ENCODE measurements at places on chromosomes 7 and 10.

GRCh38 chr10:129847741-129848483, 116.2 kb downstream of the EBF3 start:
- DNase-seq = no peak

- no peak for DNase-seq
These were observed 240.7 kb upstream of the MBL2 start for GRCh38 chr10:53013201-53013810.

DNA sequence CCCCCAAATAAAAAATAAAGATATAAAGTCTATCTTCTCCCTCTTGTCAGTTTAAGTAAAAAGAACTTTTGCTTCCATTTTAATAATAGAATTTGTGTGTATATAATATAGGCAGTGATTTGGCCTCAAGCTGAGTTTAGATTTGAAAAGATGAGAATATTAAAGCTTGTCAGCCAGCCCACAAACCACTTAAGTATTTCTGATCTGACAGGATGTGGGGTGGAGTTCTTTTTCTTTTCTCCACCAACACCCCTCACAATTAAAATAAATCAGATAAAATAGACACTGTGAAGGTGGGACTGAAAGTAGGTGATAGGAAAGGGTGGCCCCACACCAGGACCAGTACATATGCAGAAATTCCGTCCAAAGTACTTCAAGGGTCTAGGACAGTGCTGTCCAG, 714.1 kb downstream of the AUTS2 start:
- no peak for DNase-seq

GRCh38 chr10:102421507-102421756, 796 bp downstream of the FBXL15 start:
- no peak for DNase-seq

GRCh38 chr10:62861507-62861906, 45.3 kb upstream of the EGR2 start:
- no peak for DNase-seq

- DNase-seq = no peak
These were observed 25.5 kb downstream of the PHF14 start for GRCh38 chr7:10998996-10999757.

DNA sequence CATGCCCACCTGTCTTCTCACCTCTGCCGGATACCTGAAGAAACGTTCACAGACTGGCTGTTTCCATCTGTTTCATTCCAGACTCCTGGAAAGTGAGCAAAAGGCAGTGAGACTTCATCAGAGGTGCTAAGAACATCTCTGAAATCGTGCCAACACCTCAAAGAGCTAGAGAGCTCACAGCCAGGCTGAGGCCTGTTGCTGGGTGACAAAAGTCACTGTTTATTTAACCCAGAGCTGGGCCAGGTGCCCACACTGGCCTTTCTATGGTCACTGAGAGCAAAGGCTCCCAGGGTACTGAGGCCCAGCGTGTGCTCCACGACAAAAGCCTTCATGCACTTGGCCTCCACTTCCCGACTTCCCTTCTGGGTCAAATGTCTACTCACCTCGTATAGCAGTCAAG, 3.7 kb upstream of the NANOS1 start:
- DNase-seq = no peak

- DNase-seq = no peak
These were observed 20.5 kb upstream of the ANLN start for GRCh38 chr7:36369171-36369570.

GRCh38 chr7:110375068-110375467, 715.9 kb upstream of the LRRN3 start:
- no peak for DNase-seq

DNA sequence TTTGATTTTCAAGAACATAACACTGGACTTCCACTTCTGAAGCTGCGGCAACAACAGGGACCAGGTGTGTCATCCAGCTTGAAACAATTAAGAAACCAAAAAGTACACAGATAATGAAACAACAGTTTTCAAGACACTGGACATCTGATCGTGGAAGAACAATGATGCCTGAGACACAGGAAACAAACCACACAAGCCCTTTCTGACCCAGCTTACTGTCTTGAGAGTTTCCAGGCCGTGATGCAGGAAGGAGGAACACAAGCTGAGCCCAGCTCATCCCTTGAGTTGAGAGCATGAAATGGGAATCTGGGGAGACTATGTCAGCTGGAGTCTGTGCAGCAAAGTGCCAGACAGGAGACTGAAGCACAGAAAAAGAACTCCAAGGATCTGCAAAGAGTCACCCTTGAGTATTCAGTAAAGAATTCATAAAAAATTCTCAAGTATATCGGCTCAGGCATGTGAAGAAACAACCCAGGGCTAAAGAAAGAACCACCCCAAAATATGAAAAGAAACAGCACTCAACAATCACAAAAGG, 91.6 kb downstream of the RNF32 start:
- DNase-seq = no peak

DNA sequence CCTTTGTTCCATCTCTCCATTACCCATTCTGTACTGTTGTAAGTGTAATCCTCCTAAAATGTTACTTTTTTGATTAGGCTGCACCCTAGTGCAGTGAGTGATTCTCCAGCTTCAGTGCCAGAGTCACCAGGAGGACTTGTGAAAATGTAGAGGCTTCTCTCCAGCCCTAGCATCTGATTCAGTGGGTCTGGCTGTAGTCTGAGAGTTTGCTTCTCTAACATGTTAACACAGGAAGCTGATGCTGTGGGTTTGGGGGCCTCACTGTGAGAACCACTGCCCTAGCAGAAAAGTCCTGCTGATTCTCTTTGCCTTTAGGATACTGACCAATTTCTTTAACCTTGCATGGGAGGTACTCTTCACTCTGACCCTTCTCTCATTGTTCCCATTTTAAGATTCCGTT, 24.4 kb downstream of the CSGALNACT2 start:
- no peak for DNase-seq

DNA sequence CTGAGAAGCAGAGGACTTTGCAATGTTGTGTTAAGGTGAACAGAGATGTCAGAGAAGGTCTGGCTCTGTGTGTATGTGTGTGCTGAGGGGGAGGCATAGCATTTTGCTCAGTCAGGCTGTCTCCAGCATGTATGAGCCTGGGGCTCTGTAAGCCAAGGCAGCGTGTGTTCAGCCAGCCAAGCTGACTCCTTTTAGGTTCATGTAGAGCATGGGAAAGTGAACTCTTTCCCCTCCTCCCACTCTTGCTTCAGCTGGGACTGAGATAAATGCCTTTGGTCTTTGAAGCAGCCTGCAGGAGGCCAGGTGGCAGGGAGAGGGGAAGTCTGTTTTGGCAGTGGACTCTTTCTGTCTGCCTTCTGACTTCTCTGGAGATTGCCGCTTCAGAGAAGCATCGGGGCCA, 3.8 kb downstream of the SFXN2 start:
- DNase-seq = no peak

DNA sequence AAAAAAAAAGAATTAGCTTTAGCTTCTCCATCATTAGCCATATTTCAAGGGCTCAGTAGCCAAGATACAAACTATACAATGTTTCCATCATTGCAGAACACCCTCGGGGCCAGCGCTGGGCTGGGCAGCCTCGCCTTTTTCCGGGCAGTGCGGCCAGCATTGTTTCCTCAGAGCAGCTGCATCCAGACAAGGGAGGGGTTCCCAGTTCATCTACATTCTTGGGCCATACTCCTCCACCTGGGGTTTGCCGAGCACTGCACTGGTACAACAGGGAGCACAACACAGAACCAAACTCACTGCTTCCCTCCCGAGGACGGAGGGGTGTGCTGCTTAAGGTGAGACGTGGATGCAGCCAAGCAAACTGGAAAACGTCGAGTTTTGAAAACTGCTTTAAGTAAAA, 2.4 kb upstream of the PKD1L1 start:
- DNase-seq = no peak

DNA sequence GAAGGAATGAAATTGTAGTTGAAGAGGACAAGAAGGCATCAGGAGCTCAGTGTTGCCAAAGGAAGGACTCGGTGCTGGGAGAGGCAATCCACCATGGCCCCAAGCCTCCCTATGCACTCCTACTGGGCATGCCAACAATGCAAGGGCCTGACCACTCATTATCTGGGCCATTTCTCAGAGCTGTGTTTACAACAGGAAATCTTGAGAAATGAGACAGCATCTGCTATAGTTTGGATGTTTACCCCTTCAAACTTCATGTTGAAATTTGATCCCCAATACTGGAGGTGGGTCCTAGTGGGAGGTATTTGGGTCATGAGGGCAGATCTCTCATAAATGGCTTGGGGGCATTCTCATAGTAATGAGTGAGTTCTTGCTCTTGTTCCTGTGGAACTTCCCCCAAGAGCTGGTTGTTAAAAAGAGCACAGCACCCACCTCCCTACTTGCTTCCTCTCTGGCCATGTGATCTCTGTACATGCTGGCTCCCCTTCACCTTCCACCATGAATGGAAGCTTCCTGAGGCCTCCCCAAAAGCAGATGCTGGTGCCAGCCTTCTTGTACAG, 50.8 kb upstream of the AOAH start:
- no peak for DNase-seq

DNA sequence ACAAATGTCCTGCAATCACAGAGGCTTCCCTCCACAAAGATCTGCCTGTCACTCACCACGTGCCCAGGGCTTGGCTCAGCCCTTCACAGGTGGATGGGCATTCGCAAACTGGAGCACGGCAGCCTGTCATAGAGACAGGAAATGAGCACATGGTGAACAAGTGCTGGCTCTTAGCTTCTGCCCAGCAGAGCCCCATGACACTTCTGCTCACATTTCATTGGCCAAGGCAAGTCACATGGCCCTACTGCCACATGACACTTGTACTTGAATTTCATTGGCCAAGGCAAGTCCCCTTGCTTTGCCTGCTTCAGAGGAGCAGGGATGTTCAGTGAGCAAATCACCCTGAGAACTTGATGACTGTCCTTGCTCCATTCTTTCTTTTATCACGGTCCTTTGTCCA, 110.8 kb upstream of the PPP2R2D start:
- no peak for DNase-seq

- DNase-seq = no peak
These were observed 19.9 kb downstream of the CALD1 start for GRCh38 chr7:134799377-134799776.

GRCh38 chr7:157669768-157670351, 333.1 kb downstream of the DNAJB6 start:
- no peak for DNase-seq

- DNase-seq = no peak
These were observed 61.9 kb downstream of the CAMK2B start for GRCh38 chr7:44263326-44264082.

- DNase-seq = no peak
These were observed 28.8 kb upstream of the JCAD start for GRCh38 chr10:30088178-30088577.

- DNase-seq = no peak
These were observed 24.0 kb upstream of the NANOS1 start for GRCh38 chr10:119005362-119006043.

DNA sequence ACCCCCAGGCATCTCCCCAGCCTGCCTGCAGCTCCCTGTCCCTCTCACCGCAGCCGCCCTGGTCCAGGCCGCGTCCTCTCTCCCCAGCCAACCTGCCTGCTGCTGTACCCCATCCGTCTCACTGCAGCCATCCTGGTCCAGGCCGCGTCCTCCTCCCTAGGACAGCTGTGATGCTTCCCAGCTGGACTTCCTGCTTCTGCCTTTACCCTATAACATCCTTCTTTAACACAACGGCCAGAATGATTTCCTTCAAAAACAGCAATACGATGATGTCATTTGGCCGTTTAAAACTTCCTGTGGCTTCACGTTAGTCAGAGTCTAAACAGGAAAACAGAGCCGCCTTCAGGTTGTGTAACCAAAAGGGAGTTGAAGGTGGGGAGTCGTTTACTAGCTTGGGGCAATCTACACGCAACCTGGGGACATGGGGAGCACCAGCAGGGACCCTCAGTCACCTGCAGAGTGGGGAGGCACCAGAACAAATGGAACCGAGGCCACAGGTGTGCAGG, 32.2 kb upstream of the ZFAND2A start:
- DNase-seq = no peak

- no peak for DNase-seq
These were observed 79.6 kb downstream of the TNS3 start for GRCh38 chr7:47502240-47502877.

DNA sequence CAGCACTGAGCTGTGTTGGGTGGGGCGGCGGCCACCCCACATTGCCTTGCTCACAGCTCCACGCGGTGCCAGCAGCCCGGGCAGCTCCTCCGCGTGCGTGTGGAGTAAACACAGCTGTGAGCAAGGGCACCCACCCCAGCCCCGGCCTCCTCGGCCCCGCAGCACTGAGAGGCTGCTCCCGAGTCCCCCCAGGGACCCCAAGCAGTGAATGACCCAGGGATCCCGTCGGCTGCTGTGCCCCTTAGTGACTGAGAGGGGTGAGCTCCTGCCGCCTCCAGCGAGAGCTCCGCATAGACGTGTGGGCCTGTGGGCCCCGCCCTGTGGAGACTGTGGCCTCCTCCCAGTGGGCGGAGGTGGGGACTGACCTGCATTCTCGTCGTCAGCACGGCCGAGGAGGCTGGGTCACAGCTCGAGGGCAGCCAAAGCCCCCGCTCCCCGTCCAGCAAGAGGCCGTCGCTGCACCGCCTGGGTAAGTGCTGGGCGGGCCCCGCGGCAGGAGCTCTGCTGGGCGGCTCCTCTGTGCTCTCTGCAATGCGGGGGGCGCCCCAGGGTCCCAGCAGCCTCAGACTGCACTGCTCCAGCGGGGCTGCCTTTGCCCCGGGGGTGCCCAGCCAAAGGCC, 29.9 kb upstream of the UTF1 start:
- no peak for DNase-seq

GRCh38 chr7:107255602-107256001, 86.8 kb downstream of the HBP1 start:
- no peak for DNase-seq

DNA sequence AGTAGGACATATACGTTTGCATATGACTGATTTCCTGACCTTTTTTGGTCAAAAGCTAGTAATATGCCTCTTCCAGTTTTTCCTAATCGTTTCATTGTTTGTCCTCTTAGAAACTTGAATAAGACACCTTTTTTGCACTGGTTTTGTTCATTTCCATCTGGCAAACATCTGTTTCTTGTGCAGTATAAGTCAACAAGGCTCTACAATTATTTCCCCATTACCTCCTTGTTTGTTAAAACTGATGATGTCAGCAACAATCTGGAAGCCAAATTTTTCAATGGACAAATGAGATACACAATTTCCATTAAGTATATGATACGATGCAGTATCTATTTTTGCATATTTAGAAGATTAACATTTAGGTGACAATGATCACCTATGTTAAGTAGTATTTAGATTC, 148.8 kb downstream of the NRBF2 start:
- DNase-seq = no peak

GRCh38 chr7:131355917-131356777, 28.5 kb downstream of the MKLN1 start:
- DNase-seq = no peak

DNA sequence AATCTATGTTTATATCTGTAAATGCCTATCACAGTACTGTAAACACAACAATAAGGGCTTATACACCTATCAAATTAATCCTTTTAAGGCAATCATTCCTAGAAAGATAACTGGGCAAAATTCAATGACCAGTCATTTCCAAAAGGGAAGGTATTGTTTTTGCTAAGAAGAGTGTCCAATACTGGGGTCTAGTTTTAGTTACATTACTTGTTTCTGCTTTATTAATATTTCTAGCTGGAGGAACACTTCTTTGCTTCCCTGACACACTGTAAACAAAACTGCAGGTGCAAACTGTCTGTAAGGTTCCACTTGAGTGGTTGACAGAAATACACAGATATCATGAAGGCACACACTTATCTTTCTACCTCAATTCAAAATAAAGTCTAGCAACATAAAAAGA, 84.2 kb upstream of the FAM133B start:
- DNase-seq = no peak

- no peak for DNase-seq
These were observed 51.3 kb downstream of the HIP1 start for GRCh38 chr7:75687246-75688088.

GRCh38 chr7:112997831-112998230, 88.8 kb downstream of the GPR85 start:
- no peak for DNase-seq

GRCh38 chr10:112335868-112336265, 38.0 kb upstream of the ACSL5 start:
- DNase-seq = no peak

All from GM19239 (cell line).